NCI-H524 treated with DMSO at 0.1 percent for 48 hours (cell line): ENCODE measurements at places on chromosomes 5 and 9.

- no peak for DNase-seq
Measured at GRCh38 chr5:90915393-90915792, 356.8 kb downstream of the ADGRV1 start.

GRCh38 chr5:133225671-133226152 lies 173.9 kb downstream of the HSPA4 start:
- no peak for DNase-seq

- DNase-seq = no peak
Measured at GRCh38 chr5:133781436-133782225, 169.3 kb upstream of the FSTL4 start.

- no peak for DNase-seq
Measured at GRCh38 chr9:134130503-134131375, 5.1 kb upstream of the WDR5 start.

GRCh38 chr5:158145827-158146226 lies 286.9 kb upstream of the CLINT1 start:
- no peak for DNase-seq

DNA sequence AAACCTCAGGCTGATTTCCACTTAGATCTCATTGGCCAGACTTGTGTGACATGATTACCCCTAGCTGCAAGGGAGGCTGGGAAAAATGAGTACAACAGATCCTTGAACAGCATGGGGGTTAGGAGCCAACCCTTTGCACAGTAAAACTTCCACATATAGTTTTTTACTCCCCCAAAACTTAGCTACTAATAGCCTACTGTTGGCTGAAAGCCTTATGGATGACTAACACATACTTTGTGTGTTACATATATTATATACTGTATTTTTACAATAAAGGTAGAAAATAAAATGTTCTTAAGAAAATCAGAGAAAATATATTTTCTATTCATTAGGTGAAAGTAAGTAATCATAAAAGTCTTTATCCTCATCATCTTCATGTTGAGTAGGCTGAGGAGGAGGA lies 217.4 kb downstream of the NMUR2 start:
- no peak for DNase-seq

GRCh38 chr5:33894566-33894965 lies 2.8 kb upstream of the ADAMTS12 start:
- no peak for DNase-seq

- DNase-seq = no peak
Measured at GRCh38 chr9:131656356-131657036, 83.4 kb downstream of the RAPGEF1 start.

- no peak for DNase-seq
Measured at GRCh38 chr5:119484884-119485283, 32.6 kb downstream of the HSD17B4 start.

DNA sequence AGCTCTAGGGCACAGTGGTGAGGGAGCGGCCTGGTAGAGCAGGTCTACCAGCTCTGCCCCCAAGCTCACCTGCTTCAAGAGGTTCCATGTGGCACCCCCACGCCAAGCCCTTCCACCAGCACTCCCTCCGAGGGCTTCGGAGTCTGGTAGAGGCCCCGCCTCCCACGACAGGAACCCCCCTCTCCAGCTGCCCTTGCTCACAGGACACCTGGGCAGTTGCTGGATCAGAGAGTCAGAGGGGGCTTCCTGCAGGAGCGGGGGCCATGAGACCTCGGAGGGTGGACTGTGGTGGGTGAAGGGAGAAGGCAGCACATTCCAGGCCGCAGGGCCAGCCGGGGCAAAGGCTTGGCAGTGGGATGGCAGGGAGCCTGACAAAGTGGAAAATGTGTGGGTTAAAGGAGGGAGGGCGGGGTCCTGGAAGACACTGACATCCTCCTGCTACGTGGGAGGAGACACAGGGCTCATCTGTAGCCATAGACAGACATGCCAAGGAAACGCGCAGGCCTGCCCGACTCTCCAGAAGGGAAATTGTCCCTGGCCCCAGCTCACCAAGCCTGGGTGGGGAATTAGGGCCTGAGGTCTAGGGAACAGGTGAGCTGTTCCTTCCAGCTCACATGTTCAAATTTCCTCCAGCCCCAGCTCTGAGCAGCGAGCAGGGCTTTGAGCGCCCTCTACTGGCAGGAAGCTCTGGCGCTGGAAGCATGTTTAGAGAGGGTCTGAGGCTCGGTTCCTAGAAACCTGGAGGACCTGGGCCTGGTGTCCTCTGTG lies 74.2 kb downstream of the NTNG2 start:
- peak; percentile 31 for DNase-seq

- no peak for DNase-seq
Measured at GRCh38 chr5:39177631-39177964, 41.8 kb downstream of the FYB1 start.

GRCh38 chr5:94397508-94397907 lies 220.9 kb downstream of the KIAA0825 start:
- DNase-seq = no peak

GRCh38 chr5:165360784-165361542 lies 1855.5 kb downstream of the MAT2B start:
- peak; percentile 98 for DNase-seq

DNA sequence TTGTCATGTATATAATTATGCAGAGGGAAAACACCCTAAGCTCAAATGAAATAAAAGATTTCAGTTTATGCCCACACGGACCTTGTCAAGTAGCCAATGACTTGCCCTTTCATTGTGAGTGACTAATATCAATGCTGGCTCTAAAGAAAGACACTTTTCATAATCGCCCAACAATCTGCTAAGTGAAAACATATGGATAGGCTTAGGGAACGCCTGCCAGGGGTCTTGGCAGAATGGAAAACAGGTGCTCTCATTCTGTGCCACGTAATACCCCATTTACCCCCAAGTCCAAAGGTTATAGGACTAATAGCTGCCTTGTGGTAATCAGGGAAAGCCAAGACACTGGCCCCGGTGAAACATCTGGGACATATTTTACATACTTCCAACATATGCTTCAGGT lies 157.7 kb downstream of the SLF1 start:
- peak; percentile 80 for DNase-seq

- no peak for DNase-seq
Measured at GRCh38 chr5:135376961-135377624, 21.9 kb downstream of the MACROH2A1 start.

GRCh38 chr9:109176386-109176785 lies 9.3 kb upstream of the FRRS1L start:
- no peak for DNase-seq

DNA sequence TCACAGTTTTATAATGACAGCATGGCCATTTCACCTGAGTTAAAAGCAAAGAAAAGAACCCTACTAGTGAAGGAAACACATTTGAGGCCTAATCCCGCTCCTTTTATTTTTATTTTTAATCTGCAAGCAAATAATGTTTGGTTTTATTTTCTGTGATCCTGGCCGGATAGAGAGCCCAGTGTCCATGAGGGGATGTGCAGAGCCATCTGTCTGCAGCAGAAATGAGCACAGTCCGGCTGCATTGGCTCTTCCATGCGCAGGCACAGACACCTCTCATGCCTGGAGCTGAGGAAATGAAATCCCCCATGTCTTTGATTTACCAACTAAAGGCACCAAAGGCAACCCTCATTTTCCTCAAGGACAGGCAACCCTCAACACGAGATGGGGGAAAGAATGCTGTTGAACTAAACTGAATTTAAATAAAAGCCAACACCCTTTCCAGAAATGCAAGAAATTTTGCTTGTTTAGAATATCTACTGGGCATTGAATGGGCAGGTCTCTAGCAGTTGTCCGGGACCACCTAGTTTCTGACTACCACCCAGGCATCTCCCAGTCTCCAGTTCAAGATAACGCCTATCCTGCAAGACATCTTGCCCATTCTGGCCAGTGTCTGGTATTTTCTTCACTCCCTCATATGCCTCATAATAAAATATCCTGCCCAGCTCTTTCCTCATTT lies 47.9 kb upstream of the SEMA6A start:
- no peak for DNase-seq

GRCh38 chr5:175706499-175706898 lies 48.6 kb downstream of the HRH2 start:
- DNase-seq = no peak

GRCh38 chr5:80885396-80886000 lies 74.7 kb upstream of the RASGRF2 start:
- DNase-seq = no peak

DNA sequence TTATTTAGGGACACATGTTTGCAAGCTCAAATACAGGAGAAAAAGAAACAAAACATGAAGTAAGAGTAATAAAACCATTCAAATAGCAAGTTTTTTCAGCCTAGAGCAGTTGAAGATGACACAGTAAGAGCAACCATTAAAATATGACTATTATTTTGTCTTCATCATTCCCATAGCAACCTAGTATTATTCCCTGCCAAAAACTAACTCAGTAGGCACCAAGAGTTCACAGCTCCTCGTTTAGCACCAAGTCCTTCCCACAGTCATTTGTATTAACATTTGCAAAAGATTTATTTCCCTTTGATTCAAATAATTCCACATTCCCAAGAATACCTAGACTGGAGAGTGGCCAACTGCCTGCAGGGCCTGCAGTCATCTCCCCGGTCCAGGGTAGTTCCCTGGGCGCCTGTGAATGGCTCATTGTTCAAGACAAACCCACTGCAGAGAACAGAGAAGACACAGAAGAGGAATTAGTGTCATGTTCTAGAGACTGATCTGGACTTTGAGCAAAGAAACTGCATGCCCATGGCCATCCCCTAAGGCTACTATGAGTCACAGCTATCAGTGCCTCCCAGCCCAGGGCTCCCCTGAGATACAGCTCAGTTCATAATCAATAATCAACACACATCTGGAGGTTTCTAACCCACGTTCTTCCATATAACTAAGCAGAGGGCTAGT lies 139.1 kb upstream of the MAP3K1 start:
- no peak for DNase-seq

GRCh38 chr5:112083623-112084022 lies 326.6 kb upstream of the NREP start:
- DNase-seq = no peak

DNA sequence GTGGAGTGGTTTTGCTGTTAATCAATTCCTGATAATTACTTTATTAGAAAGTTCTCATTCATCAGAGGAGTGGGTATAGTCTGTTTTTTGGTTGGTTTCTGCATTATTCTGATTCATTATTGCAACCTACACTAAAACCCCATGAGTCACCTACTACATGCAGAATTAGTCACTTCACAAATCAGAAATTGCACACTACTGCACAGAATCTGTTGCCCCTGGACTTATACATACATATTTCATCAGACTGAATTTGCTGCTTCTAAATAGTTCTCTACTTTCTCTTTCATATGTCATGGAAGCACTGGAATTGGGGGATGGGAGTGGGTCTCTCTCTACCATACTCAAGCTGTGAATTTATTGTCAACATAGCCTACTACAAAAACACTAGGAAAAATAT lies 585.1 kb downstream of the DNAH5 start:
- DNase-seq = no peak

- no peak for DNase-seq
Measured at GRCh38 chr5:152813526-152813925, 408.4 kb upstream of the NMUR2 start.

GRCh38 chr5:171541341-171541776 lies 121.9 kb downstream of the FGF18 start:
- DNase-seq = no peak
